ENCODE measurements at places on chromosomes 6 and 20.
A peak's percentile ranks its signal among the peaks of the same experiment; 100 is the strongest.

GRCh38 chr6:132907914-132908313, 93.5 kb downstream of the RPS12 start:
- no peak for DNase-seq

DNA sequence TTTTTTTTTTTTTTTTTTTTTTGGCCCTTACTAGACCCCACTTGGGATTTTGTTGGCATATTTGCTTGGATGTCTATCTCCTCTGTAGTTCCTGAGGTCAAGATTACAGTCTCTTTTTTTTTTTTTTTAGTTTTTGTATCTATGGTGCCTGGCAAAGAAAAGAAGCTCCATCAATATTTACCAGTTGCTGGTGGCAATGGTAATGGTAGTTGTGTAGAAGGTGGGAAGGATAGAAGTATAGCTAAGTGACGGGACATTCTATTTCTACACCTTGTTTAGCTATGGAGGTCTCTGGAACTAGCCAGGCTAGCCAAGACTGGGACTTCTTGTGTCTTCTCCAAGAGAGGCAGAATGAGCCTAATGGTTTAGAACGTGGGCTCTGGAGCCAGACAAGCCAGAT, 42.2 kb upstream of the TNFAIP3 start:
- no peak for DNase-seq

DNA sequence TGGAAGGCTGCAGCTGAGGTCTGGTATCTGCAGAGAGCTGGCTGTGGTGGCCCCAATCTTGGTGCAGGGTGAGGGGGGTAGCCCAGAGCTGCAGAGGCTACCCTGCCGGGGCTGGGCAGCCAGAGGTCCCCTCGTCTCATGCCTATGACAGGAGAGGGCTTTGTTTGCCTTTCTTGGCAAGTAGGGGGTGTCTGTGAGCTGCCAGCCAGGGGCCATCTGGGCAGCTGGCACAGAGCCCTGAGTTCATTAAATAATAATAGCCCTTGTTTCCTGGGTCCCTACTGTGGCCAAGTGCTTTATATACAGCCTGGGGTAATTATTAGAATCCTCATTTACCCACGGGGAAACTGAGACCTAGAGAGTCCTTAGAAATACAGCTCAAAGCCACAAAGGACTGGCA, 66.6 kb downstream of the EZR start:
- DNase-seq: peak; percentile 9

DNA sequence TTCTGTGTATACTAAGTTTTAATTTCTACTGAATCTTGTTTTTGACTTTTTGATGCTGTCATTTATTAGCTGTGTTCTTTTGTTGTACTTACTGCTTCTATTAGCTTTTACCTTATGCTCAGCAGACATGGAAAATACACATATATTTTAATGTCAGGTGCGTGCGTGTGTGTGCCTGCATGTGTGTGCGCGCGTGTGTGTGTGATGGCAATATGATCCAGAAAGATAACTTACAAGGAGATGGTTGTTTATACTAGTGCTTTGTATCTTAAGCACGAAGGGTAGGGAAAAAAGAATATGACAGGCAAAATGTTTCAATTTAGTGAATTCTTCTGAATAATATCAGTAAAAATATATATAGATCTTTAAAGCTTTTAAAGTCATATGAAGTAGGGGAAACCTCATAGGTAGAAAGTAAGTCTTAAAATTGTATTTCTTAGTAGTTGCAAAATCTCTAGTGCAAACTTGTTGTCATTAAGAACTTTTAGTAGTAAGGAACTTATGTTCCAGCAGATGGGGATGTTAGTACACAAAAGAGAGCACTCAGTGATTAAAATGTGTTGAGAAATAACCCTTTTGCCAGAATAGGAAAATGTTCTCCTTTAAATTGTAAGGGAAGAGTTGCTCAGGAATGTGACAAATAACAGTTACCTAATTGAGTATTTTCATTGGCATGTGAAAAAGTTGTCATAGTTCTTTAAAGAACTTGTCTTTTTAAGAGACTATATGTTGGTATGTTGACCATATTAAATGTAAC, 13.2 kb downstream of the QKI start:
- DNase-seq: peak; percentile 63

GRCh38 chr6:127058027-127058426, 60.4 kb upstream of the RSPO3 start:
- DNase-seq: no peak
